Dorsolateral prefrontal cortex (tissue), 122 donors: ENCODE measurements at places on chromosomes 6 and 20. TPM values are rescaled to one million over a fixed set of nuclear protein-coding genes. Genes with fewer than 3 reads are reported as not detected.

The GSTA3 gene
- not detected for total RNA-seq

The CTAGE9 gene
- not detected for total RNA-seq

The SPATS1 gene
- total RNA-seq: 0.74 TPM

The OR2B6 gene
- not detected for total RNA-seq

The SLC22A7 gene
- 0.39 TPM for total RNA-seq

The IL22RA2 gene
- not detected for total RNA-seq

The BNIP5 gene
- total RNA-seq: not detected

The PLAGL1 gene
- 21.2 TPM for total RNA-seq

The VIP gene
- total RNA-seq: 2.9 TPM

The HLA-G gene
- total RNA-seq: not detected

The TGIF2 gene
- 4.5 TPM for total RNA-seq

The HDAC2 gene
- total RNA-seq: 54.0 TPM

The RSPH3 gene
- total RNA-seq: 21.4 TPM

The FOXA2 gene
- not detected for total RNA-seq

The VWA7 gene
- total RNA-seq: 5.9 TPM
